ENCODE measurements at places on chromosomes 5 and 9. TPM values are rescaled to one million over a fixed set of nuclear protein-coding genes. Genes with fewer than 3 reads are reported as not detected.

GDNF gene
- 0.25 TPM for total RNA-seq

CPEB4 gene
- 36.0 TPM for total RNA-seq

MYMK gene
- total RNA-seq, result not detected

PCDHA11 gene
- 0.22 TPM for total RNA-seq

FAM151B gene
- total RNA-seq, result 4.6 TPM

ADAMTSL1 gene
- 60.6 TPM for total RNA-seq

SPATA31D4 gene
- under 0.01 TPM for total RNA-seq

URM1 gene
- 31.5 TPM for total RNA-seq

ARID3C gene
- 0.22 TPM for total RNA-seq

DAB2 gene
- total RNA-seq, result 106 TPM

ABO gene
- not detected for total RNA-seq

SPATA31C1 gene
- not detected for total RNA-seq

ENTR1 gene
- total RNA-seq, result 43.4 TPM

SPINK7 gene
- not detected for total RNA-seq

TMEM174 gene
- not detected for total RNA-seq

ITK gene
- not detected for total RNA-seq

CDH12 gene
- not detected for total RNA-seq

OLFML2A gene
- 39.5 TPM for total RNA-seq

SLIT3 gene
- 2.5 TPM for total RNA-seq

CCL21 gene
- total RNA-seq, result not detected

FOCAD gene
- total RNA-seq, result 109 TPM

FBLL1 gene
- total RNA-seq, result 0.75 TPM

SLC25A2 gene
- 0.50 TPM for total RNA-seq

NTRK2 gene
- 0.33 TPM for total RNA-seq

TAF11L5 gene
- total RNA-seq, result not detected

PCDHGB7 gene
- 7.4 TPM for total RNA-seq

SV2C gene
- not detected for total RNA-seq

TMED7 gene
- total RNA-seq, result 164 TPM

IFNE gene
- 15.7 TPM for total RNA-seq

GARNL3 gene
- 5.1 TPM for total RNA-seq

AHRR gene
- total RNA-seq, result 26.7 TPM

COL15A1 gene
- 104 TPM for total RNA-seq

CREBRF gene
- 15.5 TPM for total RNA-seq

LMX1B gene
- not detected for total RNA-seq

KIF20A gene
- 31.1 TPM for total RNA-seq

PCDHGA12 gene
- total RNA-seq, result 21.5 TPM

REEP2 gene
- 24.2 TPM for total RNA-seq

SLC25A48 gene
- total RNA-seq, result not detected

RAI14 gene
- 259 TPM for total RNA-seq

IL5 gene
- not detected for total RNA-seq

TMEM232 gene
- total RNA-seq, result 2.0 TPM

RLN2 gene
- 0.25 TPM for total RNA-seq

MRPL22 gene
- 28.0 TPM for total RNA-seq

LSM11 gene
- 5.7 TPM for total RNA-seq

SLC6A19 gene
- not detected for total RNA-seq

PLPP7 gene
- total RNA-seq, result 7.9 TPM

MORN5 gene
- total RNA-seq, result not detected

RABGAP1 gene
- 50.5 TPM for total RNA-seq

SLC4A9 gene
- not detected for total RNA-seq

PDZD2 gene
- total RNA-seq, result 0.44 TPM

PDE6A gene
- not detected for total RNA-seq

SLC9A3 gene
- total RNA-seq, result 1.2 TPM

IL31RA gene
- total RNA-seq, result 1.2 TPM

CARTPT gene
- total RNA-seq, result not detected

PPP1R2B gene
- total RNA-seq, result 0.11 TPM

LRRTM2 gene
- 0.12 TPM for total RNA-seq

TOR2A gene
- total RNA-seq, result 2.7 TPM

PLEKHG4B gene
- under 0.01 TPM for total RNA-seq

AUH gene
- 23.7 TPM for total RNA-seq

Data from uterine smooth muscle cell (primary cell).